ENCODE measurements at places on chromosomes 1 and 21. TPM values are rescaled to one million over a fixed set of nuclear protein-coding genes. Genes with fewer than 3 reads are reported as not detected.

- peak; percentile 41 for DNase-seq
Observed at GRCh38 chr1:91569411-91570119, 68.9 kb downstream of the CDC7 start.

DNA sequence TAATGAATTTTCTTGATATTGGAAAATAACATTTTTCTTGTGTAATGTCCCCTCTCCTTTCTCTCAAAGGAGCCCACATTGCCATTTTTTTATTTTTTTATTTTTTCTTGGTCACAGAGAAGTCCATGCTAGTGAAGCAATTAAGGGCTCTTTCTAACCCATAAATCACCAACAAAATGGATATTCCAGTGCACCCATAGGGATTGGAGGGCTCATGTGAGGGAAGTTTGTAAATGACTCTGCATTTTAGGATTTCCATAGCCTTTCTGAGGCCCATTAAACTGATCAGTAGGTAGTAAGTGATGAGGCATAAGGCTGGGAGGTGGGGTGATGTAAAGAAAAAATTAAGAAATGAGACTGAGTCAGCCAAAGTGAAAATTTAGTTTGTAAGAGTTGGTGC lies 55.9 kb upstream of the JAK1 start:
- no peak for DNase-seq

DNA sequence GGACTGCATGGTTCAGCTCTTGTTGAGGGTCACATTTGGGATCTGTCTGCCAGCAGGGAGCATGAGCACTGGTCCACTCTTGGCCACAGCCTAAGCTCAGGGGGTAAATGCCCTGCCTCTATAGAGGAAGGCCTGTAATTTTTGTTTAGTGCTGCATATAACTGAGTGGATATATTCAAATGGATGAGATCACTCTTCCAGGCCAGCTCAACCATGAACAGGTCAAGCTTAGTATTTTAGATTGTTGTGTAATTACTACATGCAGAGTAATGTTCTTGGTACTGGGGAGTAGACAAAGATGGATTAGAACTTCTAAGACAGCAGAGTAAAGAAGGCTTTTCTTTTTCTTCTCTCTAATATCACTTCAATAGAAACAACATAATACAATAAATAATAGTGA lies 376.9 kb downstream of the GPATCH2 start:
- no peak for DNase-seq

GRCh38 chr1:246367041-246367440 lies 140.0 kb downstream of the SMYD3 start:
- DNase-seq: no peak

GRCh38 chr21:34313116-34313515 lies 50.7 kb upstream of the KCNE2 start:
- DNase-seq: no peak

DNA sequence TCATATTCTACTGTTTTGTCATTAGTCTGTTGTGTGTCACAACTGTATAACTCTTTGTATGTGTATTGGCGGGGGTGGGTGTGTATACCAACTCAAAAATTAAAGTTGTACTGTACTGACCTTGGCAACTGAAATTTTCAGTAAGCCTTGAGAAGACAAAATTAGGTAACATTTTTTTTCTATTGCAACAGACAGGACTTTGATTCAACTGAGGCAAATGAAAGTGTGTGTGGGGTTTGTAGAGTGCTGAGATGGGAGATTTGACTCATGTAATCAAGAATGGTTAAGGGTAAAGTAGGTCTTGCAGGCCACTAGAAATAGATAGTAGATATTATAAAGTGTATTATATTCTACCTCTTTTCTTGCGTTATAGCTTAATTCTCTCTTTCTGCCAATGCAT lies 14.6 kb upstream of the B3GALT2 start:
- no peak for DNase-seq

DNA sequence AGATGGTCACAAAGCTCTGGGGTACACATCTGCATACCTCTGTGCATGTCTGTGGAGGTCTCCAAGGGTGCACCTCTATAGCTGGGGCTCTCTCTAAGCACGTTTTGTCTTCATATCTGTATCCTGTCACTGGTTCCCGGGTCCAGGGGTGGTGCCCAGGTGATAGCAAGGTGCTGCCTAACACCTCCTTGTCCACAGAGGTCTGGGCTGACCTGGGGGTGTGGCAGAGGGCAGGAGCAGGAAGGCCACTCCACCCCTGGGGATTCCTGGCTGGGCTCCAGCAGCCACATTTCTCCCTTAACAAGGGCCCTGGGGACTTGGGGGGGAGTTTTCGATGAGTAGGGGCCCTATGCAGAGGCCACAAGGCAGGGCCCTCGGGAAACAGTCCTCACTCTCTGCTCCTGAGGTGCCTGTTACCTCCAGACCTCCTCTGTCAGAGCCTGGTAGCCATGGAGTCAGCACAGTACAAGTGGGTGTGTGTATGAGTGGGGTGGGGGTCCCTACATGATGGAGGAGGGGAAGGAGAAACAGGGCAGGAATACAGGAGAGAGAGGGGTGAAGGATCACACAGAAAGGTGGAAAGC lies 7.0 kb upstream of the CDCP2 start:
- no peak for DNase-seq

DNA sequence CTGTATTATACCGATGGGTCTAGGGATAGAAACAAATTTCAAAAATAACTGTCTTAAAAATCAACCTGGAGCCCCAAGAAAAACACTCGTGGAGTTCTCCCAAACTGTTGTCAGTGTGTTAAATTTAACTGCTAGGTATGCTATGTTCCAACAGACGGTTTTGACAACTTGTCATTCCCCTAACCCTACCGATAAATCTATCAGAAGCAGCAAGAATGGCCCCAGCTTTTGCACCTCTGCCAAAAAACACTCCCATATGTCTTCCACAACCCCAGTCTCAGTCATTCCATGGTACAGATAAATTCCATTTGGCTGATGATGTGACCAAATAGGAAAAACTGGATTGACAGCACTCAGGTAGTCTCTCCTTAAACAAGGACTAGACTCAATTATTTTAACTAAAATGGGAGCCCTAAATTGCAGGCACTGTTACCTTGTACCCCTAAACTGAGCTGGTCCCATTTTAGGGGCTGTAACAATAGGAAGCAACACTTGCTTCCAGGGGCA lies 4.9 kb downstream of the UCHL5 start:
- DNase-seq: no peak

DNA sequence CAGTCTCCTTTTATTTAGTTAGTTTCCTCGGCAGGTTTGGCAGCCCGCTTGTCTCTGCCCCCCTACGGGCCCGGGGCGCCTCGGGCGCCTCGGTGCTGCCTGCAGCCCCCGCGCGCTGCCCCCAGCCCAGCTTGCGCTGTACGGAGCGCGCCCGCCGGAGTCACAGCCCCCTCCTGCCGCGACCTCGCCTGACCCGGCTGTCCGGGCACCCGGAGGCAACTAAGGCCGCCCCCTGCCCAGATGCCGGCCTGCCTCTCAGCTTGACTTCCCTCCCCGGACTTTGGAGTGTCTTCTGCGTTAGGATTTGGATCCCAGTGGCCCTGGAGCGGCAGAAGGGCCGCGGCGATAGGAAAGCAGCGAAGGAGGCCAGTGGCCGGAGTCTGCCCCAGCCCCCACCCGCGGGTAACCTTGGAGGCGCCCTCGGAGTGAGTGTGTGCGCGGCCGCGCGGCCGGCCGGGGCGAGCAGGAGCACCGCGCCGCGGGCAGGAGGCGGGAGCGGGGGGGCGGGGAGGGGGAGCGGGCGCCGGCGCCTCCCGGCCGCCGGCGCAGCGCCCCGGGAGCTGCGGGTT lies 7.6 kb downstream of the CDKN2C start:
- no peak for DNase-seq

DNA sequence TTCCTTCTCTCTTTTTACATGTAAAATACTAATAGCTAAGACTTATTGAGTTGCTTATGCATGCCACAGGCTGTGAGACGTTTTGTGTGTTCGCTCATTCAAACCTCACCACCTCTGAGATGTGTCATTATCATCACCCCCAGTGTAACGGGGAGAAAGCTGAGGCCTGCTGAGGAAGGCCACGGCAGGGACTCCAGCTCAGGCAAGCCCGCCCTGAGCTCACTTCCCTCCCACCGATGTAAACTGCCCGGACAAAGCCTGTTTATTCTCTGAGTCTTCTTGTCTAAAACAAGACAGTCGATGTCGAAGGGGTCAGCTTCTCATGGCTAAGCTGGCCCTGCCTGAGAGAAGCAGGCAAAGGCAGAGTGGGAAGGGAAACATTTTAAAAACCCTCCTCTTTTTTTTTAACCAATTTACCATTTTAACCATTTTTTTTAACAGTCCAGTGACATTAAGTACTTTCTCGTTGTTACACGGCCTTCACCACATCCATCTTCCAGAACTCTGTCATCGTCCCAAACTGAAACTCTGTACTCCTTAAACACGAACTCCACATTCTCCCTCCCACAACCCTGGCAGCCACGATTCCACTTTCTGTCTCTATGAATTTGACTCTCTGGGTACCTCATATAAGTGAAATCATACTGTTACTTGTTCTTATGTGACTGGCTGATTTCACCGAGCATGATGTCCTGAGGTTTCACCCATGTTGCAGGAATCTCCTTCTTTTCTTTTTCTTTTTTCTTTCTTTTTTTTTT lies 204.8 kb upstream of the GALNT2 start:
- no peak for DNase-seq

GRCh38 chr1:155981266-155982088 lies 3.1 kb upstream of the ARHGEF2 start:
- no peak for DNase-seq

DNA sequence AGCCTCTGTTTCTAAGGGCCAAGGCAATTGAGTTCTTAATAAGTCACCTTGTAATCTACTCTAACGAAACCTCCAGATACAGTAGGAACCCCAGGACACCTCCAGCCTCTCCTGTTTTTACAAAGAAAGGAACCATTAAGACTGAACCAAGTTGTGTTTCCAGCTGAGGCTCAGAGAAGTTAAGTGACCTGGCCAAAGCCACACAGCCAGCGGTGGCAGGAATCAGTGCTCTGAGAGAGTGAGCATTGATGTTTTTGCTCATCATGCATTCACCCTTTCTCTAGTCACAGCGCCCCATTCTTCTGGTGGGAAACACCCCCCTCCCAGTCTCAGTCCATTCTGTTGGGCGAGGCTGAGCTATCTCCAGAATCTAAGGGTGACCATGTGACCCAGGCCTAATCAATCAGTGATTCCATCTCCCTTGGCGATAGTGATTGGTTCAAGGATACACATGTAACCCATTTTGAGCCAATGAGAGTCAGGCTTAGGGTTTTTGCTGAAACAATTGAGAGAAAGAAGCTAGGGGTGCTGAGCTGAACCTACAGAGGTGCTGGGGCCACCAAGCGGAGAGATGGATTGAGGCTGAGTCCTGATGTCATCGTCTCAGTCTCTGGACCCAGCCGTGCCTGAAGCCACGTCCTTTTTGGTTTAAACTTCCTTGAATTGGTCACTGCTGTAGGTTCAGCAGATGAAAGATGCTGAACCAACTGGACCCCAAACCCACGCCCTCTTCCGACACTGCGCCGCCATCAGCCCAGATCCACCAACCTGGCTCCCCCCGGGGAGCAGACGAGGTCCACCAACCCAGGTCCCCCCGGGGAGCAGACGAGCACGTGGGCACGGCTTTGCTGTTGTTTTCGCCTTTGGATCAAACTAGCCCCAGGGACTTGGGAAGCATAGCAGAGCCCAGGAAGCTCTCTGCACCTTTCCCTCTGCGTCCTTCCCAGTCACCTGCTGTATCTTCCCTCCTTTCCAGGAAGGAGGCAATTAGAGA lies 28.0 kb upstream of the RERE start:
- no peak for DNase-seq

DNA sequence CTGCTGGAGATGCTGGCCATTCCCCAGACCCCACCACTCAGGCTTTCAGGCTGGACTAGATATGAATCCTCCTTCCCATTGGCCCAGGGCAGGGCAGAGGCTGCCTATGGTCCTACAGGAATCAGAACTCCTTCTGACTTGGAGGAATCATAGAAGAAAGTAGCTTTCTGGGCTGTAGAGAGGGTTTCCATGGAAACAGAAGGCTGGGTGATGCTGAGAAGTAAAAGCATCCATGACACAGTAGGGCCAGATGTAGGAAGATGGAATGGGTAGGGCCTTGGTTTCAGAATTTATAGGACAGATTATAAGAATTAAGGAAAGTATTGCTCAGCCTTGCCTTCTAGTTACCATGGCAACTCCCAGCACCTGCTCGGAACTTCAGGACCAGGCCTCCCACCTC lies 9.0 kb downstream of the NT5C1A start:
- DNase-seq: no peak

DNA sequence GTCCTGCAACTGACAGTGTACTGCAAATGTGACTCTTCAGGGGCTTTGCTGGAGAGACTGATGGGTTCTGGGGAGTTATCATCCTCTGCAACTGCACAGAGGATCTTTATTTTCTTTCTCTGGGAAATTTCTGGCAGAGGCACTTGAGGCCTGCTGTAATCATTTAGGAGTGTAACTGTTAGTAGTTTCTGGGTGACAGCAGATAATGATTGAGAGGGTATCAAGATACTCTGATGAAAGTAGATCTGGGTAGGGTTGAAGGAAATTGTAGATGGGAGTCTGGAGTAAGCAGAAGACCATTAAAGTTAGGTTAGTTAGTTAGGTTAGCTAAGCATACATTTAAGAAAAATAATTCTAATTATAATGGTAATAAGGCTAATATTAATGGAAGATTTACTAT lies 11.0 kb upstream of the DDR2 start:
- no peak for DNase-seq

DNA sequence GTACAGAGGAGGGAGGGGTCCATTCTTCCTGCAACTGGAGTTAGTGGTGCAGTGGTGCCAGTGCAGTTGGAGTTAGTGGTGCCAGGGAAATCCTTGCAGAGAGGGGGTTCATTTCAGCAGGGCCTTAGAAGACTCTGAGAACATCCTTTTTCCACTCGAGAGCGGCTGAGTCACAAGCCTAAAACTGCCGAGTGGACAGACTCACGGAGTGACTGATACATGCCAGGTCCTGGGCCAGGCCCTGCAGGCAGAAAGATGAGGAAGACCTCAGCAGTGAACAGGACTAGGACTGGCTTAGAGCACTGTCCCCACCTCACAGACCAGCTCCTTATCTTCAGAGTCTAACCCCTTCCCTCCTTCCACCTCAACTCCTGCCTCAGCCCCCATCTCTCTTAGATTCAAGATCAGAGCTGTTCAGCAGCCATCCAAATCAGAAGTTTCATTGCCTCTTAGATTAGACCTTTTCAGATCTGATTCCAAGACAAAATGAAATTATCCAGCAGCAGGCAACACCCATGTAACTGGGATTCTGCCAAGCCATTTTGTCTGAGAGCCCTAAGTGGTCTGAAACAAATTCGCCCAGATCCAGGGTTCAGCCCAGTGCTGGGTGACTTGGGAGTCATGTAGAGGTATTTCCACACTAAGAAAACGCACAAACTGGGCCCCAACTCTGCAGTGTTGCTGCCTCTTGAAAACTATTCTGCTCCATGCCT lies 12.7 kb upstream of the IKBKE start:
- DNase-seq: no peak

GRCh38 chr1:219171192-219171935 lies 2.3 kb upstream of the LYPLAL1 start:
- DNase-seq: no peak

Gene CLSTN1
- polyA plus RNA-seq: 107 TPM

Gene CD84
- 1.8 TPM for polyA plus RNA-seq

Gene IL19
- not detected for polyA plus RNA-seq

Gene MMP23B
- 21.3 TPM for polyA plus RNA-seq

Gene ZFP69B
- 6.2 TPM for polyA plus RNA-seq

Gene FLG2
- polyA plus RNA-seq: 0.05 TPM

Gene FALEC
- 0.71 TPM for polyA plus RNA-seq

Gene KRTAP6-2
- polyA plus RNA-seq: not detected

Gene AUNIP
- 1.4 TPM for polyA plus RNA-seq

Gene SNX7
- polyA plus RNA-seq: 36.2 TPM
